ENCODE measurements at places on chromosomes 5 and 9.

- no peak for DNase-seq
Observed at GRCh38 chr5:58107704-58108103, 352.2 kb downstream of the PLK2 start.

DNA sequence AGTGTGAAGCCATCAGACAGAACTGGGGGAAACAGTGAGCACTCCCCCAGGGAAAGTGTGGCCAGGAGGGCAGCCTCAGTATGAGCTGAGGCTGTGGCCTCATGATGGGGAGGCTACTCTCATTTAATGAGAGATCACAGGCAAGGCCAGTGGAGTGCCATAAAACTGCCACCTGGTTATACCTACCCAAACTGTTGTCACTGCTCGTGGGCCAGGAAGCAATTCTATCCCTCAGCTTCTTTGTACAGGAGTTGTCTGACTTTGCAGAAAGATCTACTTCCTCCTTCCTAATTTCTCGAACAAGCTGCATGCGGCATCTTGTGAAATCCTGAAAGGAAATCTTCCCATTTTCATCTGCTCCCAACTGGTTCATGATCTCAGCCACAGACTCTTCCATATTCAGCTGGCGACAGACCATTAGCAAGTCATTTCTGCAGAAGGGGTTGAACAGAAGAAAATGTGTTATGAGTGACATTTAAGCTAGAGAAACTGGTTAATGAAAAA, 50.0 kb downstream of the TSSK1B start:
- no peak for DNase-seq

DNA sequence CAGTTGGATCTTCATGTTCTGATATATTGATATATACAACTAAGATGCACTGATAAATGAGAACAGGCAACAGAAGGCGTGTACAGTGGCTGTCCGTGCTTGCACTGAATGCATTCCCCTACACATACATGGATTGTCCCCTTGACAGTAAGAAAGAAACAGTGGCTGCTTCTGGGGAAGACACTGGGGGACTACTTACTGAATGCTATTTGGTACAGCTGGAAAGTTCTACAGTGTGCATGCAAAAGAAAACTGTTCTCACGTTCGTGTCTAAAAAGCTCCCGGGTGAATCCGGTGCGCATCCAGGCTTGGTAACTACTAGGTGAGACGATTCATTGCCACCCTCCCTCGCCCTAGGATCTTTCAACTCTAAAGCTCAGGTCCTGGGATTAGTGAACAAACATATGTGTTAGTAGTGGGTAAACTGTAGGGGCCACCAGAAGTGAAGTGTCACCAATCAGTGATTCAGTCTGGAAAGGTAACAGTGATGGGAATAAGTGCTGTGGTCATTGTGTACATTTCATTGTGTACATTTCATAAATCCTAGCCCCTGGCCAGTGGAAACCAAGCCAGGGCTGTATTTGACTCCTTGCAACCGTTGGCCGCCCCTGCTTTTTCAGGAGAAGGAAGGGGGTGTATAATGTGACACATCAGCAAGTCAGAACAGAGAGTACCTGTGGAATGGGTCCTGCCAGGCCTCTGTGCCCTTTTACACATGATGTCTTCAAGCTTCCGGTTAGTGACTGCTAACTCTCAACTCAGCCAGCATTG, 46.3 kb upstream of the BOD1 start:
- no peak for DNase-seq

DNA sequence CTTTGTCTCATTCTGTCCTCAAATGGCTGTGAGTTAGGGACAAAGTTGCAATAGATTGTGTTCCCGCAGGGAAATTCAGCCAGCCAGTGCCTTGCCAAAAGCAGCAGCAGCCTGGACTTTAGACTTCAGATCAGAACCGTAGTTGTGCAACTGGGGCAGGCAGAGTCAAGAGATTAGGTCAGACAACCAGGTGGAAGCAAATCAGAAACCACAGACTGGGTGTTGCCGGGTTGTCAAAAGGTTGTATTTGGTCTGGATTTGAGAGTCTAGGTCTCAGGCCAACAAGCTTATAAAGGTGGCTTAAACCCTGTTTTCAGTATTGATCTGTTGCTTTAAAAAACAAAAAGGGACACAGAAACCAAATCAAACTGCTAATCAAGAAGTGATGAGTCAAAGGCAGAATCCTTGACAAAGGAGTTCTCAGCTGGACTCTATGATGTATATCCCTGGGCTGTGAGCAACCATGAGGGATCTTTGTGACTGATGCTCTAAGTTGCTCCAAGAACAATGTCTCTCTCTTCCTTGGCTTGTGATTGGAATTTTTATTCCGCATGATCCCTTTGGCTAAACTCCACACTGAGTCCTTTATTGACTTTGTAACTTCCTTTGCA, 20.9 kb downstream of the RFK start:
- DNase-seq, result no peak

- DNase-seq, result no peak
Observed at GRCh38 chr5:113378081-113378480, 56.7 kb downstream of the TSSK1B start.

DNA sequence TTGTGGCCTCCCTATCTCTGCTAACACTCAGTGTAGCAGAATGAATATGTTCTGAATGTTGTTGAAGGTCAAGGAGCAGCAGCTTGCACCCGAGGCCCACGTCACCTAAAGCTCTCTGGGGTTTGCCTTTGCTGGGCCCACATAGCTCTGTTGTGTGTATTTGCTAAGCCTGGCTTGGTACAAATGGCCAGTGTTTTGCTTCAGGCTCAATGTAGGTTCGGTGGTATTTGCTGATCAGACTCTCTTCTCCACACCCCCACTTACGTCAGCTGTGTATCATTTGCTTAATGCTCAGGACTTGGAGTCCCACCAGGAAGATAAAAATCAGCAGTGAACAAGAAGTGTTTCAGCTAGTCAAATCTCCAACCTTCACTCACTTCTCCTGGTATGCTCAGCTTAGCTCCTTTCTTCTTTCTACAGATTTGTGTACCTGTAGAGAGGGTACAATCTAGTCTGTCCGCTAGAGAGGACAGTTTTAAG, 4.8 kb upstream of the RFESD start:
- no peak for DNase-seq

DNA sequence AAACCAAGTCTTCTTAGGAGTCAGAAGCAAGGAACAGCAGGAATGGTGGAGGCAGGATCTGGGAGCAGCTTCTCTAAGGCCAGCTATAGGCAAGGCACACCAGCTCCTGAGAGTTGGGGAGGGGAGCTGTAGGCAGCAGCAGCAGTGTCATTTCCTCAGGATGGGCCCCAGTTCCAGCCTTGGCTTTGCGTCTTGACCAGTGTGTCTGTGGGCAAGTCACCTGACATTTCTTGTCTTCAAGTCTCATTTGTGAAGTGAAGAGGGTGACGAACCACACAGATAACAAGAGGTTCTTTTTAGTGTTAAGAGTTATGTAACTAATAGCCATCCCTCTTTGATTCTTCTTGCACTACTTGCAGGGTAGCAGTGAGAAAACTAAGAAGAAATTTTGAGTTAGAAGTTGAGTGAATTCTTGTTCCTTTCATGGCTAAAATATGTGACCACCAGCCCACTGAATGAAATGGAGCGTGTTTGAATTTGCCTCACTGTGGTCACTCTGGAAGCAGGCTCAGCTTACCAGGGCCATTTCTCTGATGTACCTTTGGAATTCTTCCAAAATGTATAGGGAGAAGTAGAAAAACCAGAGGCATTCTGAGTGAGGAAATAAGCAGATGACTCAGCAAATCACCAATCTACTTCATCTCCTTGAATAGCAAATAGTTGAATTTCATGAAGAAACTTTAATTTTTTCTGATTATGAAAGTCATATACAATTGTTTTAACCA, 42.4 kb downstream of the RHOBTB3 start:
- DNase-seq, result no peak

GRCh38 chr9:120571443-120572257, 8.3 kb downstream of the CDK5RAP2 start:
- no peak for DNase-seq

GRCh38 chr5:32255540-32255900, 57.2 kb downstream of the MTMR12 start:
- no peak for DNase-seq

DNA sequence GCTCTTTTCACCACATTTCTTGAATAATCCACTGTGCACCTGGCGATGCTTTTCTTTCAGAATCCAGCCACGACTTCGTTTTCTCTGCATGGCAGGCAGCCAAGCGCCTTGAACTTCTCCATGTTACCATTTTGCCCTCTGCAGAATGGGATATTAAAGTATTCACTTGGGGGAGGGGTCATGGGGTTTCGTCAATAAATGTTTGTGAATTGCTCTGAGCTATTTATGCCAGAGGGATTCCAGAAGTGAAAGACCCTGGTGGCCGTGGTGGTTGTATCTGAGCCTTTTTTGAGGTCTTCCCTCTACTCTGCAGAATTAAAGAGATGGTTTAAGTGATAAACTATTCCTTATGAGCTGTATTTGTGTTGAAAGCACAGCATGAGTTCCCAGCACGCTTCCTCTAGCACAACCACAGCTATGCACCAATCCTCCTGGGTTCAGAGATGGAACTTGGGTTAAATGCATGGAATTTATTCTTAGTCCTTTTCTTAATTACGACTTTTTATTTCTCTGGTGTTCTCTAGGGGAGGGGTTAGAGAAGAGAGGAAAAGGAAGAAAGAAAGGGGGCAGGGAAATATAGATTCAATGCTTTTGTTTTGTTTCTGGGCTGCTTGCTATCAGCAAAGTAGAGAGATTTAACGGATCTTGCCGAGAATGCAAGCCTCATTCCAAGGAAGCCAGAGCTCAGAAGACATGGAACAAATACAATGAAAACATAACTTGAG, 478.2 kb upstream of the TNC start:
- DNase-seq, result no peak

DNA sequence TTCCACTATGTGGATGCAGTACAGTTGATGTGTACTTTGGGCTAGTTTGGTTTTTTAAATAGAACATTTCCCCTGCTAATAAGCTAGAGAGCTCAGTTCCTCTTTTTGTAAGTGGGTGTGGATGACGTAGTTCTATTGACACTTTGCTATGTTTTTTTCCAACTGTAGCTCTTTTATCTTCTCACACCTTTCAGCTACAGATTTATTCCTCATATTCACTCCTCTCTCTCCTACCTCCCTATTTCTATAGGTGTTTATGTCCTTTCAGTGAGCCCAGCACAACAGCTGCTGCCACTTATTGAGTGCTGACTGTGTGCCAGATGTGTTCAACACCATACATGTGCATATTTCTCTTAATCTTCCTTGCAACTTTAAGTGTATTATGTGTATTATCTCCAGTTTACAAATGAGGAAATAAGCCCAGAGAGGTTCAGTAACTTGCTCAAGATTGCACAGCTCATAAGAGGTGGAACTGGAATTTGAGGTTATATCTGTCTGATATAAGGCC, 215.7 kb downstream of the SEMA6A start:
- DNase-seq, result no peak
